ENCODE measurements at places on chromosomes 4 and X.

DNA sequence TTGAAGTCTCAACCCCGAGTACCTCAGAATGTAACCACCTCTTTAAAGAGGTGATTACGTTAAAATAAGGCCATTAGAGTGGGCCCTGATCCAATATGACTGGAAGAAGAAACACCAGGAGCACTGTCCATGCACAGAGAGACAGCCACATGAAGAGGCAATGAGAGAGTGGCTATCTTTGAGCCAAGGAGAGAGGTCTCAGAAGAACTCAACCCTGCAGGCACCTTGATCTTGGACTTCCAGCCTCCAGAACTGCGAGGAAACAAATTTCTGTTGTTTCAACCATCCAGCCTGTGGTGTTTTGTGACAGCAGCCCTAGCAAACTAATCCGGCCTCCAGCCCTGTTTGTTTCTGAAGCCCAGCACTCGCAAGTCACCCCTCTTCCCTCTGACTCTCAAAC, 46.3 kb upstream of the ADGRG2 start:
- DNase-seq: no peak

GRCh38 chrX:42821803-42822443, 44.0 kb upstream of the PPP1R2C start:
- DNase-seq: no peak

GRCh38 chr4:118995693-118996391, 107.2 kb downstream of the SYNPO2 start:
- no peak for DNase-seq

DNA sequence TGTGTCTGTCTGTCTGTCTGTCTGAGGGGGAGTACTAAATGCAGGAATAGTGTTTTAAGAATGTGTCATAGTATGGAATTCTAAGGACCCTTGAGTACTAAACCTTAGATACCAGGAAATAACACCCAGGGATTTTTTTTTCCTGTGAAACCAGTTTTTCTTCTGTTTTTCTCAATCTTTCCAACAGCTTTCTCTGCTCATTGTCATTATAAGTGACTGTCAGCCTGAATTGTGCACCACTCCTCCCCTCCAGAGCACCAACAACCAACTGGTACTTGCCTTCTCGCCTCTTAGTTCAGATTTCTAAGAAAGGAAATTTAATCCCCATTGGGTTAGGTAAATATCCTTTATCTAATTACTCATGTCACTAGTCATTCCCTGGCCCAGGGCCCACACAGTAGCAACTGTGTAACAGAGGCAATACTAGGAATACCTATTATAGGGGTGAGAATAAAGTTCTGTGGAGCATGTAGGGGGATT, 320.6 kb downstream of the ADGRL3 start:
- no peak for DNase-seq

DNA sequence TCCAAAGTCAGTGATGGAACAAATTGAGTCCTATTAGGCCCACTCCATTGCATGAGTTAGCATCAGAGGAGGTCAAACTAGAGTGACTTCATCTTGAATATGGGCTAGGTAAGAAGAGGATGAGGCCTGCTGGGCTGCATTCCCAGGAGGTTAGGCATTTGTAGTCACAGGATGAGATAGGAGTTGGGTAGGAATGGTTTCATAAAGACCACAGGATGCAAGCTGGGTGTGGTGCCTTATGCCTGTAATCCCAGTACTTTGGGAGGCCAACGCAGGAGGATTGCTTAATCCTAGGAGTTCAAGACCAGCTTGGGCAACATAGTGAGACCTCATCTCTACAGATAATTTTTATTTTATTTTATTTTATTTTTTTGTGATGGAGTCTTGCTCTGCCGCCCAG, 26.8 kb downstream of the PDGFRA start:
- DNase-seq: no peak

DNA sequence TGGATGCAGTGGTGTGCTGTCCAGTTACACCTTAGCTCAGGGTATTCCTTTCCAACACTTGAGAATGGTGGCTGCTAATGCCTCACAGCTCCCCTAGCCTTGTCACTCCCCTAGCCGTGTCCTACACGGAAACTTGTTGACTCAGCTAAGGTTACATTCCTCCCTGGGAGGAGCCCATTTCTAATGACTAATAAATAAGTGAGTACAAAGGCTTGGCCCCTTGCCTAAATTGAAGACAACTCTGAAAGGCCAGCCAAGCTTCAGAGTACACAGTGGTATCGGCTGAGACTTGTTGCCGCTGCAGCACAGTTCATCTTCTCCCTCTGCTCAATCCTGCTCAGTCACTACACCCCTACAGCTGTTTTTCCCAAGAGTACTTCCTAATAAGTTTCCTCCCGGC, 21.2 kb upstream of the SLC25A31 start:
- no peak for DNase-seq

- DNase-seq: no peak
These were observed 21.8 kb upstream of the P2RY10 start for GRCh38 chrX:78923198-78924015.

DNA sequence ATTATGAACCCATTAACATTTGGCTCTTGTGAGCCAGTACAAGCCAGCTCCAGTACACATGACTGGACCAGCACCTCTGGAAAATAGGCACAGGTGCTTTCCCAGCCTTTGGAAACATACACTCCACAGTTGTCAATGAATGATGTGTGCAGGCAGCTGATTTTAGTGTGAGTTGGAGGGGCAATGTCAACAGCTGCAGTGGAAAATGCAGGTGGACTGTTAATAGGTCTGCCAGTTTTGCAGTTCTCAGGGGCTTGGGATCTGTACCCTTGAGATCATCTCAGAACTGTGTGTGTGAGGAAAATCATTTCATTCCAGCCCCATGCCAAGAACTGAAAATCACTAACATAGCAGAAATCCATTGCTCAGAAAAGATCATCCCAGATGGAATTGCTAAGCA, 81.7 kb upstream of the CHRDL1 start:
- DNase-seq: no peak

GRCh38 chr4:108144451-108144850, 24.3 kb downstream of the LEF1 start:
- DNase-seq: no peak

- no peak for DNase-seq
These were observed 174.2 kb upstream of the SCML1 start for GRCh38 chrX:17563076-17563475.

DNA sequence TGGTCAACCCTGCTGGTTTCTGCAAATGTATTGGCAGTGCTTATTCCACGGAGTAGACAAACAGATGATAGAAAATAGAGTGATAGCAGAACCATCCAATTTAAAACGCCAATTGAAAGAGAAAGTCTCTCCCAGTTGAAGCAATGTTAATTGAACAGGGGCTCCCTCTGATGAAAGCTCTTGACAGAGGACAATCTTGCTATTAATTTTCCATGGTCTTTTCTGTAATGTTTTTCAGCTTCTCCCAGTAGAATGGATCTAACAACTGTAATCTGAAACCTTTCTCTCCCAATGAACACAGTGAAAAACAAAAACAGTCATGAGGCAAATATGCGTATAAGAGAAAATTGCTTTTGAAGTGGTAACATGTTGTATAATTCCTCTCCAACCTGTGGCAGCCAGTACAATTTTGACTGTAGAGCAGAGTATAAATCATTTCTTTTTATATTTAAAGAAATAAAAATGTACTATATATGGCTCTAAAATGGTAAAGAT, 225.1 kb upstream of the GALNTL6 start:
- DNase-seq: no peak

DNA sequence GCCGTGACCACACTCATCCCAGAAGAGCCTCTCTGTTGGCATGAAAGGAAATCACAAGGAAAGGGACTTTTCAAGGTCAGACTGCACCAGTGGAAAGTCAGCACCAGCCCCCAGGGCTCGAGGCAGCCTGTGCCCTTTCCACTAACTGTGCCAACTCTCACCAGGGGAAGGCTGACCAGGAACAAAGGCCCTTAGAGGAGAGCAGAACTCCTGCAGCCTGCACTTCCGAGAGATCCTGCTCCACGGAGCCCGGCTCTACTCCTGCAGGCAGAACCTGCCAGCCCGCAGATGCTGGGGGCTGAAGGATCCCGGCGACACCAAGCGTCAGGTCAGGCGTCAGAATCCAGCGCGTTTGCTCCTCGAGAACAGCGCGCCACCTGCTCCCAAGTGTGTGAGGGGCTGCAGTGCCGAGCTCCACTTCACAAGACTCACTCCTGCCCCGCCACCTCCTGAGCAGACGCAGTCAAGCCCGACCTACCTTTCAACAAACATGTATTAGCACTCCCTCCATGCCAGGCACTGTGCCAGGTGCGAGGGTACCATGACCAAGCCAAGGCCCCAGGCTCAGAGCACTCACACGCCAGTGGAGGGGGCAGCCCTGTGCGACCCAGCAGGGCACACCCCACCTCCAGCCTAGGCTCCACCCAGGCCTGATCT, 13.6 kb upstream of the HELT start:
- no peak for DNase-seq

DNA sequence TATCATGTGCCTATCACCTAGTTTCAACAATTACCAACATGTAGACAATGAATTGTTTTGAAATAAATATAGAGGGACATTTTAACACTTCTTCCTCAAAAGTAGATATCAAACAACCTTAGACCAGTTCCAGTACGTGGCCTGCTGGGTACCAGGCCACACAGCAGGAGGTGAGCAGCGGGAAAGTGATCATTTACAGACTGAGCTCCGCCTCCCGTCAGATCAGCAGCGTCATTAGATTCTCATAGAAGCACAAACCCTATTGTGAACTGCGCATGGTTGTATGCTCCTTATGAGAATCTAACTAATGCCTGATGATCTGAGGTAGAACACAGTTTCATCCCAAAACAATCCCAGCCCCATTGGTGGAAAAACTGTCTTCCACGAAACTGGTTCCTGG, 6.5 kb downstream of the BBS7 start:
- DNase-seq: no peak

- DNase-seq: no peak
These were observed 7.4 kb upstream of the HS3ST1 start for GRCh38 chr4:11436084-11436483.

DNA sequence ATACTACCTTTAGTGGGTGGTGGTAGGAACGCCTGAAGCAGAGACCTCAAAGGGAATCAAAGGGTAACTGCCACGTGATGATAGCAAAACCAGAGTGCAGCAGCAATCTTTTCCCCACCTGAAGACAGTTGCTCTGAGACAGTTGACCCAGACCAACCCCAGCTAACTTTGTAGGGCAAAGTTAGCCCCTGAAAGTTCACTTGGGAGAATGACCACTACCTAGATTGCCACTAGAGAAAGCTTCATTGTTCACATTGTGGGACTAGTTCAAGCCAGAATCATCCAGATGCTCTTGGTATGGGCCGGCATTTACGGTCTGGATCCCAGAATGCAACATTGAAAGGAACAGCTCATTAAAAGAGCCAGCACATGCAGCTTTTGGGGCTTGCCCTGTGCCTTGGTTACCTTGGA, 4.1 kb downstream of the SEPTIN6 start:
- no peak for DNase-seq

DNA sequence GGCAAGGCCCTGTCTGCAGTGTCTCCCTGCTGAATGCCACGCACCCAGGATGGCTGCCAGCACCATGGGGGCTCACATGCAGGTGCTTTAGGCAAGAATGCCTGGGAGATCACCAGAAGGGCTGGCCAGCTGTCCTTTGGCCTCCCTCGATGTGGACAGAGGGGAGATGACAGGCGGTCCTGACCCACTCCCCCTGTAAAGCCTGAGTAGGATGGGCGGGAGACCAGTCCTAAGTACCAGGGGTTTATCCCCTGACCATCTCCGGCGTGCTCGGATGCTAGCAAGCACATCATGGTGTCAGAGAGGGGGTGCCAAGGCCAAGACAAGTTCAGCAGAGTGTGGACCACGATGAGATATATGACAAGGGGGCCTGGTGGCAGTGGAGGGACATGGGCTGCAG, 5.3 kb downstream of the PDZD4 start:
- no peak for DNase-seq

- no peak for DNase-seq
These were observed 17.3 kb downstream of the F8 start for GRCh38 chrX:155005190-155005589.

- DNase-seq: no peak
These were observed 32.9 kb upstream of the XK start for GRCh38 chrX:37652589-37653231.

DNA sequence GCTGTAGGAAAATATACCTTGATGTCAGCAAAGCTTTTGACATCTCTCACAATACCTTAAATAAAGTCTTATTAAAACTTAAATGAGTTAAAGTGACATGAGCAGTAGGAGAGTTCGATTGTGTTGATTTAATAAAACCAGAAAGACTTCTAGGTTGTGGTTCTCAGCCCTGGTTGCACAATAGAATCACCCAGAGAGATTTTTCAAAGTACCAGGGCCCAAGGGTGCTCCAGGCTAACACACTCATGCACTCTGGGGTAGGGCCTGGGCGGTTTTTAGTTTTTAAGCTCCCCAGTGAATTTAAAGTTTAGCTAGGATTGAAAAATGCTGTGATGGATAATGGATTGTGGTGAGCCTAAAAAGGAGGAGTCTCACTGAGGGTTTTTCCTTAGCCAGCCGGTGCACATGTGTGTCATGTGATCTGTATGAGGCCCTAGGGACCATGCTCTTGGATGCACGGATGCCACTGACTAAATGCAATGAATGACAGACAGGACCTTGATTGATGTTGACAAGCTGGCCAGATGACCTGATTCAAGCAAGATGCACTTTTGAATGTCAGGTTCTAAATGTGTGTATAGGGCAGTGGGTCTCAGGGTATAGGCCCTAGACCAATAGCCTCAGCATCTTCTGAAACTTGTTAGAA, 185.0 kb downstream of the PTTG2 start:
- DNase-seq: no peak

GRCh38 chrX:44227991-44228390, 115.5 kb downstream of the EFHC2 start:
- DNase-seq: no peak

- DNase-seq: no peak
These were observed 69.3 kb downstream of the MTMR1 start for GRCh38 chrX:150762258-150763165.

DNA sequence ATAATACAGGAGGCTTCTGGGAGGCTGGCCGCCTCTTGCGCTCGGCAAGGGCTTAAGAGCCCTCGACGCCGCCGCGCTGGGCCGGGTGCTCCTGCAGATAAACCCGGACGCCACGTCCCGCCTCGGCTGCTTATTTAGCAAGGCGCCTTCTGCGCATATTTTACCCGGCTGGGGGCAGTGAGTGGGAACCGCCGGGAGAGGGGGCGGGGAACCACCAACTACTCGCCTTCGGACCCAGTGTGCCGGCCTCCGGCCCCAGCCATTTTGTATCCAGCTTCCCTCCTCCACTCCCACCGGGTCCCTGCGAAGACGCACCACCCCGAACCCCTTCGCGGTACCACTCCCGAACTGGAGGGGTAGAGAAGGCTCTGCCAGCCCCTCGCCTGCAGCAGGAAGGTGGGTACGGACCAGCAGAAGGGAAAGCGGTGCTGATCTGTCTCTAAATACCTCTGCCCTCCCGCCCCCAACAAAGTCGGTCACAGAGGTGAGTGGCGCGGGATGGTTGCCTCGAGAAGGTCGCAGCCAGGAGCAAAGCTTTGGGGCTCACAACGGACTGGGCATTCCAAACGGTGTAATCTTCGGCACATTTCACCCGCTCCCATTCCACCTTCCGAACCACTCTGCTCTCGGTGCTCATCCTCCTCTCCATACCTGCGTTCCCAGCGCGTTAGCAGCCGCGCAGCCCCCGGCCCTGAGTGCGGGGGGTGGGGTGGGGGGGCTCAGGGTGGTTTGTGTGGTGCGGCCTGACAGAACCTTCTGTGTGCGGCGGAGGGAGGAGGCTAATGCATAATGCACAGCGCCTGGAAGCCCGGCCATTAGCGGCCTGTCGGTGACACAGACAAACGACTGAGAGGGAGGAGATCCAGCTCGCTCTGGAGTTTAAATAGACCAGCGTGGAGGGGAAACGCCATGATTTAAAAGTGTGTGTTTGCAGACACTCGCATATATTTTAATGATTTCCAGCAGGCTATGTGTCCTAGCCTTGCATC, 4.9 kb upstream of the BCOR start:
- no peak for DNase-seq

GRCh38 chrX:85115252-85115651, 111.6 kb downstream of the APOOL start:
- DNase-seq: no peak

All from stimulated activated CD8-positive, alpha-beta memory T cell treated with anti-CD3 and anti-CD28 coated beads, Interleukin-12 subunit alpha, Interleukin-12 subunit beta, amount 100 ng/mL, for 4 hours (primary cell).